LHCN-M2 (cell line): ENCODE measurements at places on chromosomes 5 and 9.
A peak's percentile ranks its signal among the peaks of the same experiment; 100 is the strongest.

DNA sequence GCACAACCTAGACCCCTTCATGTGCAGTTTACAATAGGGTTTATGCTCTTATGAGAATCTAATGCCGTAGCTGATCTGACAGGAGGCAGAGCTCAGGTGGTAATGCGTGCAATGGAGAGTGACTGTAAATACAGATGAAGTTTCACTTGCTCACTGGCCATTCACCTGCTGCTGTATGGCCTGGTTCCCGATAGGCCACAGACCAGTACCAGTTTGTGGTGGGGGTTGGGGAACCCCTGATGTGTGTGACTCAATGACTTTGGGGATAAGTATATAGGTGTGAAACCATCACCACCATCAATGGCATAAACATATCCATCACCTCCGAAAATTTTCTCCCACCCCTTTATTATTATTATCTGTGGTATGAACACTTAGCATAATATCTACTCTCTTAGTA is 42.1 kb downstream of the TLR4 start:
- no peak for DNase-seq

DNA sequence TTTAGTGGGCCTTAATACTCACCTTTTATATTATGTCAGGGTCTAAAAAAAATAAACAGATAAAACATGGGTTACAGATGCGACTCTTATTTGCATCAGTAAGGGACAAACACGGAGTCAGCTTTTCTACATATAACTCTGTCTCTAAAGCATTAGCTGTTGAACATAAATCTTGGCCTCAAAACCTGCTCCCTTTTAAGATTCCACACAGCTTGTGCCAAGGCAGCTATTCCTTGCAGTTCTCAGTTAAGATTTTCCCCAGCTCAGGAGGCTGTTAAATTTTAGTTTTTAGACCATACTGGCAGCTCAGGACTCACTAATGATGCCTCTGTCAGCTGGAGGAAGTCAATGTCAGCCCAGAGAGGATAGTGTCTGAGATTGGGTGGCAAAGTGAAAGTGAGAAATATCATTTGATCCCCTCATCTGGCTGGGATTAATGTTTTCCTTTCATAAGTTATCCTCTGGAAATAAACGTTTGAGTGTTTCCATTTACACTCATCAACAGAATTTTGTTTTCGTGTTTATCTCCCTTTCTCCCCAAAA is 287.5 kb downstream of the ELAVL2 start:
- DNase-seq = no peak

GRCh38 chr9:4327504-4328191 is 27.8 kb upstream of the GLIS3 start:
- peak; percentile 43 for DNase-seq

DNA sequence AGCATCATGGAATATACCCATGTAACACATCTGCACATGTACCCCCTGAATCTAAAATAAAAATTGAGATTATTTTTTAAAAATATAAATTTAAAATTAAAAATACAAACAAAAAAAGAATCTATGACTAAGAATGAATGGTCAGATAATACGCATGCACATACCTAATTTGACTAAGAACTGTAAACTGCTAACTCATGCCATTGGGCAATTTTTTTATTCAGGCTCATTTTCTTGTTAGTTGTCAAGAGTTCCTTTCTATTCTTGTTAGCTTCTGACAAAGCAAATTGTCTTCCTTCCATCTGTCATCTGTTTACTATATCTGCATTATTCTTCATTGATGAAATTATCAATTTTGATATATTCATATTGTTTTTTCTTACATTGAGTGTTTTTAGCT is 69.5 kb upstream of the HAND1 start:
- DNase-seq = peak; percentile 6

DNA sequence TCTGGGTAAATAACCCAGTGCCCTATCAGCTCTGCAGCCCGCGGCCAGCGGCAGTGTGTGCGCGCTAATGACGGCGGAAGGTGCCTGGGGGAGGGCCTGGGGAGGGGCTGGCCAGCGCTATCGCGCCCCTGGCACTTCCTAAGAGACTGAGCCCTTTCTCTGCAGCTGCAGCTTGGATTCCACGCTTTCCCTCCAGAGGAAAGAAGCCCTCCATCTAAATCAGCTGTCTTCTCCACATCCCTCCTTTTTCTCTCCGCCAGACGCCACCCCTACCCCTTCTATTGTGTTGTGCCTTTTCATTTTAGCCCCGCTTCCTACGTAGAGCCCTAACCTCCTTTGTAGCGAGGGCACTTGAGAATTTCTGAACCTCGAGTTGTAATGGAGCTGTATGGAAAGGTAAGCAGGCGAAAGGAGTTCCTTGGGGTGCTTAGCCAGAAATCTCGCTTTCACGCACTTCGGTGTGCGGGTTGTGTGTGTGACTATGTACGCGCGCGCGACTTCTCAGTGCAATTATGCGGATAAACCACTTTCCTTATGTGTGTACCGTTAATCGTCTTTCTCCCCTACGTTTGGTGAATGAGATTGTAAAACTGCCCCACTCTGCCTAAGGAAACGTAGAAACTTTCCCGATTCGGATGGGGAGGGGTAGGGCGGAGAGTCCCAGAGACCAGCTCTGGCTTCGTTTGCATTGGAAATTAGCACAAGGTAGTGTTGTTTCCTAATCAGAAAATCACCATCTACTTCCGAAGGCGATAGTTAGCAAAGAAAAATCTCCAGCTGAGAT is 664 bp upstream of the RAB3C start:
- DNase-seq = no peak

DNA sequence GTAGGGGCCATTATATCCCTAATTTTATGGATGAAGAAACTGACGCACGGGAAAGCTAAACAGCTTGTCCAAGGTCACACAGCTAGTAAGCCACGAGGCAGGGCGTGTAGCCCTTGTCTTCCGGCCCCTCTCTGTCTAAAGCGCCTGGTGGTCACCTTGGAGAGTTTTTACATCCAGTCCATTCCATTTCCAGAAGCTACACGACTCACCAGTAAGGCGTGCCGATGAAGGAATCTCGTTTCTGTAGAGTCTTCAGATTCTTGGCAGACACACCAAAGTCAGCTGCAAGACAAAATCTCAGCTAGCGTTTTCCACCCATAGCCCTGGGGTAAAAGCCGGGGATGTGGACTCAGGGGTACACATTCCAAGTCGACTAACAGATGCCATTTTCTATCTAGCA is 80.5 kb downstream of the STK10 start:
- DNase-seq = peak; percentile 79
